Suprapubic skin (tissue), 4 donors: ENCODE measurements at places on chromosomes 11 and 22.

DNA sequence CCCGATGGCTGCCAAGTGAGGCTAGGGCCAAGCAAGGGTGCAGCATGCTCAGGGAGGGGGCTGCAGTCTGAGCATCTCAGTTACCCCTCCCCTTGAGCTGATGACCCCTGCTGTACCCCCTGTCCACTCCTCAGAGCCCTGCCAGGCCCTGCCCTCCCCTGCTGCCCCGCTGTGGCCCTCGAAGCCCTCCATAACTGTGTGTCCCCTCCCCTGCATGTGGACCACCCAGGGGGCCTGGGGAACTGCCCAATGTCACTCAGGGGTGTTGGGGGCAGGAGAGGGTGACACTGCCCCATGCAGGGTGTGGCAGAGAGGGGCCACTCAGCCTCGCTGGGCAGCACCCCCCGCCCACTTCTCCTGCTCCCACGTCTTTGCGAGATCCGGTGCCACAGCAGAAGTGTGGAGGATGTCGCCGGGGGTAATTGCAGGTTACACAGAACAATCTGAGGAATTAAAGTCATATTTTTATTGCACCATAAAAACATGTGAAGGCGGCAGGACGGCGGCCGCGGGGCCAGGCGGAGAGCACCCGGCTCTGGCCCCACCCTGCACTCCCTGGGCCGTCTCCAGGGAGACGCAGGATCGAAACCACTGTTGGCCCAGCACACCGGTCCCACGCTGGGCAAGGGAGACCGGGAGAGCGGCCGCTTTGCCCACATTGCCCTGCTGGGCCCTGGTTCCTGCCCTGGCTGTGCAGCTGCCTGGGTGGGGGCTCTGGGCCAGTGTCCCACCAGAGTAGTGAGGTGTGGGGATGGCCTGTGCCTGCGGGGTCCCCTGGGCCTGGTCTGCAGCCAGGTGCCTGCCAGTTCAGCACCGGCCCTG, 18.7 kb upstream of the GNB1L start:
- DNase-seq = peak; percentile 66

DNA sequence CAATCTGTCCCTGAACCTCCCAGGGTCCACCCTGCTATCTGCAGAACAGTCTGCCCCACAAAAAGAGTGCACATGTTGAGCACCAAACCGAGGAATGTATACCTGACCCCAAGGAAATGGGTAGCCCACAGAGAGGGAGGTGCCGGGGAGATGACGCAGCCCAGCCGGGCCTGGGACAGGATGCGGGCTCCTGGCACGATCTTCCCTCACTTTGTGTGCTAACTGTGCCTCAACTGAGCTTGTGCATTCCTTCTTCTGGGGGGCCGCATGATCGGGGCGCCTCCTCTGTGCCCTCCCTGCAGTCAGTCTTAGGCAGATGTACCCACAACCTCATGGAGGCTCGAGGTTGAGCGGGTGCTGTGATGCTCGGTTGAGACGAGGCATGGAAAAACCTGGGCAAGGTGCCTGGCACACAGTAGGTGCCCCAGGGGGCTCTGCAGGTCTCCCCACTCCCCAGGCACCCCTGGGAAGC, 2.4 kb downstream of the GAS2L1 start:
- no peak for DNase-seq

DNA sequence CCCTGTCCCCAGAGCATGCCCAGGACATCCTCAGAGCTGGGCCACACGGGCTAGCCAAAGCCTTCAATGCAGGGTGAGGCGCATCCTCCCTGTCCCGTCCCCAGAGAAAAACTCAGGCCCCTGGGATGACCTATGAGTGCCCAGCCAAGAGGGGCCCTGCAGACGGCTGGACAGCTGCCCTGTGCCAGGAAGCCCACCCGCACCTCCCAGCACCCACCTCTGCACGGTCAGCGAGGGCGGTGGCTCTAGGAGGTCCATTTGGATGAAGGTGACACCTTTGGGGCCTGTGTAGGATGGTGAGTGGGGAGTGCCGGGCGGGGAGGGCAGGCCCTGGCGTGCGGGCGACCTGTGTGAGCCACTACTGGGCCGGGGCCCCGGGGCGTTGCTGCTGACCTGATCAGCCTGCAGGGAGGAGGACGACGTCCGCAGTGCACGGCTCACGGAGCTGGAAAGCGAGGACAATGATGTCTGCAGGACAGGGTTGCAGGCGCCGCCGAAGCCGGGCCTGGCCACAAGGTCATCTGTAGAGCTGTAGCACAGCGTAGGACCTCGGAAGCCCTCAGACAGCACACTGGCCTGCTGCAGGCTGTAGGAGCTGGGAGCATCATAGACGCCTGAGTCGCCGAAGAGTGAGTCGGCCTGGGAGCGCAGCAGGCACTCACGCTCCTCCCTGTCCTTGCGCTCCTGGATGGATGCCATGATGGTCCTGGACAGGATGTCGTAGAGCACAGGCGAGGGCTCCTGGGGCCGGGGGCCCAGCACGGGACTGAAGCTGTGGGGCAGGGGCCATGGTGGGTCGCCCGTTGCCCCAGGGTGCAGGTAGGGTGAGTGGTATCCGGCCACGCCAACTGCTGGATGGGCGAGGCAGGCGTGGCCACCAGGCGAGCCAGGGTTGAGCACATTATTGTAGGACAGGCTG, 180.5 kb downstream of the IGLL1 start:
- DNase-seq = peak; percentile 55

DNA sequence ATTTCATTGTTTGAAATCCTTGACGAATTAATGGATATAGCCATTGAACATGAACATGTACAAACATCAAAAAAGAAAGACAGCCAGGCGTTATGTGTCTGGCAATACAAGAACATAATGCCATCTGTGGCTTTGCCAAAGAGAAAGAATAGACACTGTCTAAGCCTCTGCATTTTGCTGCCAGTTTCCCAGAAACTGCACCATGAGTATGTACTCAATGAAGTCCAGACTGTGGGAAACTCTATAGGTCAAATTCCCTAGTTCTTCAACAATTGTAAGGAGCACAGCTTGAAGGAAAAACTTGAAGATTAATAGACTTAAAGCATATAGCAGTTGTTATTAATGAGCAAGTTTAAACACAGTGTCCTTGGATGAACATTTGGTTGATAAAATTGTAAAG, 71.3 kb downstream of the BBOX1 start:
- DNase-seq = no peak

DNA sequence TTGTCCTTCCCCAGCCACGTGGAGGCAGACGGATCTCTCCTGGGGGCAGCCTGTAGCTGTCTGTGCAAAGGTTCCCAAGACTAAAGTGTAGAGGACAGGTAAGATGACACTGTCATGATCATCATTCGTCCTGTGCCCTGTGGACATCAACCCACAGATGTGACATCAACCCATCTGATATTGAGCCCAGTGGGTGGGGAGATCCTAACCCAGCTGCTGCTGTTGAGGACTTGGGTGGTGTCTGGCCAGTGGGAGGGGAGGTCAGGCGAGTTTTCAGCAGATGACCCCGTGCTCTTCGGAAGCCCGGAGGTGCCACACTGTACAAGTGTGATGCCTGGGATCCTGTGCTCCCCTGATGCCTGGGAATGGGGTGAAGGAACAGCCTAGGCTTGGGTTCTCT, 1.2 kb upstream of the GAL start:
- no peak for DNase-seq

GRCh38 chr11:77467993-77468392, 5.9 kb downstream of the PAK1 start:
- no peak for DNase-seq

DNA sequence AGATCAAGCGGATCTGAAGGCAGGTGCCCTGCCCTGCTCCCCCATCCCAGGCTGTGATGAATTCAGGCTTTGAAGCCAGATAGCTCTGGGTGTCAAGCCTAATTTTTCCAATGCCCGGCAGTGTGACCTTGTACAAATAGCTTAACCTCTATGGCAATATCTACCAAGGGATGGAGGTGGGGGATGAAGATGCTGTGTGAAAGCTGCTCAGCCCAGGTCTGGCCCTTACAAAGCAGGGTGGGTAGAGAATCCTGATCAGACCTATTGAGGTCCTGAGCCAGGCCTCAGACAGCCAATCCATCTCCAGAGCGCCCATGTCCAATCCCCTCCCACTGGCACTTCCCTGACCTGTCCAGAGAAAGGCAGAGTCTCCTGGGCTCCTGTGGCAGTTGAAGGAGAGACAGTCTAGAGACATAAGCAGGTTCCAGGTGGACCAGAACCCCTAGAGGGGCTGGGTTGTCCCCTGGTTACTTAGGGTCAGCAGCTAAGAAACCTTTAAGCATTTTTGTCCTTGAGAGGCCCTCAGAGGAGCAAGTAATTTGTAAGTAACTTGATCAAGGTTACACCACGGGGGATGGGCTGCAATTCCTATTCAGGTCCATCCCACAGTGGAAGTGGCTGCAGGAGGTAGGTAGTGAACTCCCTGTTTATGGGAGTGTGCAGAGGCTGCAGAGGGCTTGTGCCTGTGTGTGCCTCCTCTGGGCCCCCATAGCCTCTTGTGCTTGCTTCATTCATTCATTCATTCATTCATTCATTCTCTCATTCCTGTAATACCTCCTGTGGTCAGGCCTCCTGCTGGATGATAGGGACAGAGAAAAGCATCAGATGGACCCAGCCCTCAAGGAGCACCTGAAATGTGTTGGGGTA, 10.4 kb downstream of the P2RY2 start:
- DNase-seq = peak; percentile 29

DNA sequence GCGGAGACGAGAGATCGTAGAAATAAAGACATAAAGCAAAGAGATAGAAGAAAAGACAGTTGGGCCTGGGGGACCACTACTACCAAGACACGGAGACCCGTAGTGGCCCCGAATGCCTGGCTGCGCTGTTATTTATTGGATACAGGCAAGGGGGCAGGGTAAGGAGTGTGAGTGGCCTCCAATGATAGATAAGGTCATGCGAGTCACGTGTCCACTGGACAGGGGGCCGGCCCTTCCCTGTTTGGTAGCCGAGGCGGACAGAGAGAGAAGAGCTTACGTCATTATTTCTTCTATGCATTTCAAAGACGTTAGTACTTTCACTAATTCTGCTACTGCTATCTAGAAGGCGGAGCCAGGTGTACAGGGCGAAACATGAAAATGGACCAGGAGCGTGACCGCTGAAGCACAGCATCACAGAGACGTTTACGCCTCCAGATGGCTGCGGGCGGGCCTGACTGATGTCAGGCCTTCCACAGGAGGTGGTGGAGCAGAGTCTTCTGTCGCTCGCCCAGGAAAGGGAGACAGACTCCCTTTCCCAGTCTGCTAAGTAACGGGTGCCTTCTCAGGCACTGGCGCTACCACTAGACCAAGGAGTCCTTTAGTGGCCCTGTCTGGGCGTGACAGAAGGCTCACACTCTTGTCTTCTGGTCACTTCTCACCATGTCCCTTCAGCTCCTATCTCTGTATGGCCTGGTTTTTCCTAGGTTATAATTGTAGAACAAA, 24.8 kb downstream of the PPP6R2 start:
- DNase-seq = no peak

DNA sequence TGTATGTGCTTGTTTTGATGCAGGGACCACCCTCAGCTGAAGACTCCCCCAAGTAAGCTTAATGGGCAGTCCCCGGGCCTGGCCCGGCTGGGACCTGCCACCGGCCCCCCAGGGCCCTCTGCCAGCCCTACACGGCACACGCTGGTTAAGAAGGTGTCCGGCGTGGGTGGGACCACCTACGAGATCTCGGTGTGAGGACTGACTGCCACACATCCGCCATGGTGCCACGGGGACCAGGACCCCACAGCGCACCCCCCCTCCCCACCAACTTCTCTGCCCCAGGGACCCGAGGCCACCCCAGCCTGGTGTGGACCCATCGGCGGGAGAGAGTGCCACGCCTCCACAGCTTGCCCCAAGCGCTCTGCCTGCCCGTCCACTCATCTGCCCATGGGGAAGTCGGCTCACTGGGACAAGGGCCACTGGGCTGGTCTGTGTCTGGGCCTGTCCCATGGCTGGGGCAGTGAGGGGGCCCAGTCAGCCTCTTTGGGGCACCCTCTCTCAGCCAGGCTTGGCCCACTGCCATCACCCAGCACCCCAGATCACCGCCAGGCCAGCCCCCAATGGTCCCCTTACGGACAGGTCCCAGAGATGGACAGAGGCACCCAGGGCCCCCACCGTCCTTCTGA, 5.5 kb downstream of the CCDC188 start:
- DNase-seq = no peak

GRCh38 chr11:110621826-110622225, 90.4 kb downstream of the ARHGAP20 start:
- DNase-seq = no peak

- no peak for DNase-seq
Measured at GRCh38 chr22:44347549-44347948, 34.8 kb upstream of the SHISAL1 start.

GRCh38 chr11:100939571-100939970, 190.0 kb downstream of the PGR start:
- no peak for DNase-seq

DNA sequence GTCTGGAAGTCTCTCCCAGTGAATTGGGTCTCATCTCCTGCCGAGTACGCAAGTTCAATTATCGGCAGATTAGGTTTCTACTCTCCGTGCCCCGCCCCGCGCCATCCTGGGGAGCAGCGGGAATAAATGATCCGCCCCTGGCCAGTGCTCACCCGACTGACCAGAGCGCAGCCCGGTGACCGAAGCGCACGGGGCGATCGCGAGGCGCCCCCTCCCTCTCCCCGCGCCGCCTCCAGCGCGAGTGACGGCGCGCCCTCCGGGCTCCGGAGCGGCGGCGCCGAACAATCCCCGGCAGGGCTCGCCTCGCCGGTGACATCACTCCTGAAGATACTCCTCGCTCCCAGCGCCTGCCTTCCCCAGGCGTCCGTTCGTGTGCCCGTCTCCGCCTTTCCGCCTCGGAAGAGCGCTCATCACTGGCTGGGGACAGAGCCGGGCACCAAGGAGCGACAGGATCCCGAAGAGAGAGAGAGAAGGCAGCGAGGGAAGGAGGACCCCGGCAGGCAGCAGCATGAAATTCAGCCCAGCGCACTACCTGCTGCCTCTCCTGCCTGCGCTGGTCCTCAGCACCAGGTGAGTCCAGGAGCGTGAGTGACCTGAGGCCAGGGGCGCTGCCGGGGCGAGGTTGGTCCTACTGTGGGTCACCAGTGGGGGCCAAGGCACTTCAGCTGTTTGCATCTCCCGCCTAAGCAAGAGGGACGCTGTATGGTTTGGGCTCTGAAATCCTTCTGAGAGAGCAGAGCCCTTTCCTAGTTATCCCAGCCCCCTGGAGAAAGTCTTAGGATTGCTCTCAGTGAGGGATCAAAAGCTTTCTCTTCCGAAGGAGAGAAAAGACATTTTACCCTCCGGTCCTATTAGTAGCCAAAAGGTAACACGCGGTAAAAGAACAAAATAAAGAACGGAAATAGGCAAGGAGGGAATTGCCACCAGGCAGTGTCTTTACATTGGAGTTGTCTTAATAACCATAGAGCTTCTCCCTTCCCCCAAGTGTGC, at the start of gene LUZP2:
TSS of gene LUZP2 (plus strand) at position 318 of the 990 bp plus-strand sequence.
- DNase-seq = peak; percentile 74

- DNase-seq = no peak
Measured at GRCh38 chr11:59263225-59263894, 50.6 kb upstream of the MPEG1 start.

- no peak for DNase-seq
Measured at GRCh38 chr11:67611165-67611564, 4.4 kb downstream of the NDUFV1 start.
